Stimulated activated CD4-positive, alpha-beta T cell treated with anti-CD3 and anti-CD28 coated beads, Interleukin-12 subunit alpha, Interleukin-12 subunit beta, amount 100 ng/mL, for 24 hours (primary cell): ENCODE measurements at places on chromosomes 7 and 10.

DNA sequence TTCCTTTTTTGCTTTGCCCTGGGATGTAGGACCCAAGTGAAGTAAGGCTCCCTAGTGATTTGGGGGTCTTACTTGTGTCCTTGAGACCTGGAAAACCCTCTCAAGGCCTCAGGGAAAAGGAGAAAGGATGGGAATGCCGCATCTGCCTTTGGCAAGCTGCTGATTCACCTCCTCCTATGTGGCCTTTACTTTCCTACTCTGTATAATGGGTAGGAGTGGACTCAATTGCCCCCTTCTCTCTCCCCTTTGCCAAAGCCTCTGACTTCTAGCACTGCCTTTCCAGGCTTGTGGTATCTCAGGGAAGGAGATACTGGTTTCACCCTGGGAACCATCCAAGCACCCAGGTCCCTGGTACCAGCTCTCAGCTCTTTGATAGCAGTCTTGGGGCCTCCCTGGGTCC, 35.4 kb downstream of the UNC5B start:
- no peak for DNase-seq

GRCh38 chr10:80612261-80612660, 74.6 kb downstream of the SH2D4B start:
- DNase-seq: no peak

DNA sequence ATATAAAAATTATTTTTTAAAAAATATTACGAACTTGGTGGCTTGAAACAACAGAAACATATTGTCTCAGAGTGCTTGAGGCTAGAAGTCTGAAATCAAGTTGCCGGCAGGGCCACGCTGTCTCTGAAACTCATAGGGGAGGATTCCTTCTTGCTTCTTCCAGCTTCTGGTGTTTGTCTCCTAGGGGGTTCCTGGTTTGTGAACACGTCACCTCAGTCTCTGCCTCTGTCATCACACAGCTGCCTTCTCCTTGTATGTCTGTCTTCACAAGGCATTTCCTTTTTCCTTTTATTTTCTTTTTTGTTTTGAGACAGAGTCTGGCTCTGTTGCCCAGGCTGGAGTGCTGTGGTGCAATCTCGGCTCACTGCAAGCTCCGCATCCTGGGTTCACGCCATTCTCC, 12.7 kb upstream of the SNX8 start:
- no peak for DNase-seq

- no peak for DNase-seq
Measured at GRCh38 chr10:103739039-103739764, 116.2 kb downstream of the SH3PXD2A start.

DNA sequence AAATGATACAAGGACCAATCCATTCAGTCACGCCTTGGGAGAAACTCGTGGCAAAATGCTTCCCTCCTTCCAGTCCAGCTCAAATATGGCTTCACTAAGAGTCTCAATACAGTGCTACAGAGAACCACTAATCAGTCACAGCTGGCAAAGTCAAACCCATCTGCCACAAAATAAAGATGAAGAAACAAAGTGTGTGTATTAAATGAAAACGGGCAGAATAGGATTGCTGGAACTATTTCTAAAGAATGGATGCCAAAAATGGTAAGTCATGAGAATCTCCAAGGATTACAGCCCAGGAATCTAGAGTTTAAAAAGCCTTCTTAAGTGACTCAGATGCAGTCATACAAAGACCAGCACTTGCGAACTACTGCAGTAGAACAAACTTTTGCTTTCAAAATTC, 61.9 kb downstream of the CACUL1 start:
- DNase-seq: no peak

DNA sequence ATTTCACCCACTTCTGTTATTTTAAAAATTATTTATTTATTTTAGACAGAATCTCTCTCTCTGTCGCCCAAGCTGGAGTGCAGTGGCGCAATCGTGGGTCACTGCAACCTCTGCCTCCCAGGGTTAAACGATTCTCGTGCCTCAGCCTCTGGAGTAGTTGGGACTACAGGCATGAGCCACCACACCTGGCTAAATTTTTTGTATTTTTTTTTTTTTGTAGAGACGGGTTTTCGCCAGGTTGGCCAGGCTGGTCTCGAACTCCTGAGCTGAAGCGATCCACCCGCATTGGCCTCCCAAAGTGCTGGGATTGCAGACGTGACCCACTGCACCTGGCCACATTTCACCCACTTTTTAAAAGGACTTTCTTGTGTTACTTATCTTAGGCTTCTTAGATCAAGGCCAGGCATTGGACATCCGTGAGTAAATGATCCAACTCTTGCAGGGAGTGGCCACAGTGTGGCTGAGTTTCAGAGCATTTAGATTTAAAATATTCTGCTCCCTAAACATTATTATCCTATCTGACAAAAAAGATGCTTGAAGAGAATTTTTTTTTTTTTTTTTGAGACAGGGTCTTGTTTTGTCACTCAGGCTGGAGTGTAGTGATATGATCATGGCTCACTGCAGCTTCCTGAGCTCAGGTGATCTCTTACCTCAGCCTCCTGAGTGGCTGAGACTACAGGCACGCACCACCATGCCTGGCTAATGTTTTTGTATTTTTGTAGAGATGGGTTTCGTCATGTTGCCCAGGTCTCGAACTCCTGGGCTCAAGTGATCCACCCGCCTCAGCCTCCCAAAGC, 14.4 kb downstream of the SNX10 start:
- no peak for DNase-seq

GRCh38 chr10:48550977-48551376, 53.9 kb downstream of the ARHGAP22 start:
- DNase-seq: no peak

DNA sequence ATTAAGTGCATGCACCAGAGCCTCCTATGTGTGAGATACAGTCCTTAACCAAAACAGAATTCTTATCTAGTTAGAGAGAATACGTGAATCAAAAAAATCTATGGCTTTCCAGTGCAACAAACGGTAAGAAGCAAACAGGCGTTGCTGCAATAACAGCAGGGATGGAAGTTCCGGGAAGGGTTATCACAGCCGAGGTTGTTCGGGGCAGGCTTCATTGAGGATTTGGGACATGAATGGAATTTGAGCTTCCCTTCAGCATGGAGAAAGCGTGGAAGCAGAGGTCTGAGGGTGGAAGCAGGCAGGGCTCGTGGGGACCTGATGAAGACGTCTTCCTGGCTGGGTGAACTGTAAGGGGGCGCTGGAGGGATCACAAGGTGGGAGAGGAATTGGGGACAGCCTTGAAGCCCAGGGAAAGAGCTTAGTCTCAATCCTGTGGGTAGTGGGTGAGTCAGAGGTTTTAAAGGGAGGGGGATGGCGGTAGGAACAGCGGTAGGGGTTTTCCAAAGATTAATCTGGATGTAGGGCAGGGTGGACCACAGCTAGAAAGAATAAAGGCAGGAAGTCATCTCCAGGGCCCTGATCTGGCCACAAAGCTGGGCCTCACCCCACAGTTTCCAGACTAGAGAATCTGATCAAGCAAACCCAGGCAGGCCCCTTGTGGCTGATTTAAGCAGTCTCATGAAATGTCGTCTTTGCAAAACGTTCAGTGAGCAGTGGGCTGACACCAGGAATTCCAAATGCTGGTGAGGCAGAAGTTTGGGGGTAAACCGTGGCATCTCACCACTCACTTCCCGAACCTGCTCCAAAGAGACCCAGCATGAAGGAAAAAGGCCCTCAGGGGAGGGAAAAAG, 65.1 kb downstream of the CALML3 start:
- no peak for DNase-seq

GRCh38 chr10:128950916-128951275, 516.1 kb upstream of the MGMT start:
- no peak for DNase-seq

DNA sequence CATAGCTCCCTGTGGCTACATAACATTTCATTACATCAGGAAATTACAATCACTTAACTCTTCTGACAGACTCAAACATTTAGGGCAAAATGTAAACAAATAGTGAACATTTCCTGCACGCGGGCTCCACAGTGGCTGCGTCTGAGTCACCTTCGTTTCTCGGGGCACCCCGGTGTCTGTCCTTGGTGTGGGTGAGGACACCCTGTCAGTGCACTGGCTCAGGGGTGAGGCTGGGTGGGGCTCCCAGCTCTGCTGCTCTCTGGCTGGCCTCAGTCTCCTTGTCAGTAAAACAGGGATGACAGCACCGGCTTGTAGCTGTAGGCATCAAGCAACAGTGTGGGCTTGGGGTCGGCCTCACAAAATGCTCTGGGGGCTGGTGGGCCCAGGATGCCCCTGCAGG, 237.1 kb upstream of the SHH start:
- DNase-seq: no peak

GRCh38 chr7:137015015-137015414, 146.6 kb downstream of the CHRM2 start:
- DNase-seq: no peak

GRCh38 chr7:142438235-142438922, 180.5 kb upstream of the PRSS58 start:
- no peak for DNase-seq

DNA sequence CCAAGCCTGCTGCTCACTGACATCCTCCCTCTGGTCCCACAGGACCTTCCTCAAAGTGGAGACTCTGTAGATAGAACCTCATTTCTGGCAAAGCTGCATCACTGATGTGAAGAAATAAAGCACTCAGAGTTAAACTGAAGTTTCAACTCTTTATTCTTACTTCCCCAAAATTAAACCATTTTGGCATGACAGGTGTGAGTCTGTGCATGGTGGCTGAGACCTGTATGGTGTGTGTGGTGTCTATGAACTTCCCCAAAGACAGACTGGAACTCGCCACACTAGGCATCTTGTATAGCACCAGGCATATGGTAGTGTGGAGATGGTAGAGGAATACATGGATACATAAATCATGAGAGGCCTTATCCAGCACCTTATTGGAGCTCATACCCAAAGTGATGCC, 6.6 kb upstream of the WDFY4 start:
- DNase-seq: no peak

- no peak for DNase-seq
Measured at GRCh38 chr7:78542541-78542940, 744.0 kb downstream of the PHTF2 start.

- no peak for DNase-seq
Measured at GRCh38 chr10:89563861-89564478, 28.6 kb upstream of the SLC16A12 start.

DNA sequence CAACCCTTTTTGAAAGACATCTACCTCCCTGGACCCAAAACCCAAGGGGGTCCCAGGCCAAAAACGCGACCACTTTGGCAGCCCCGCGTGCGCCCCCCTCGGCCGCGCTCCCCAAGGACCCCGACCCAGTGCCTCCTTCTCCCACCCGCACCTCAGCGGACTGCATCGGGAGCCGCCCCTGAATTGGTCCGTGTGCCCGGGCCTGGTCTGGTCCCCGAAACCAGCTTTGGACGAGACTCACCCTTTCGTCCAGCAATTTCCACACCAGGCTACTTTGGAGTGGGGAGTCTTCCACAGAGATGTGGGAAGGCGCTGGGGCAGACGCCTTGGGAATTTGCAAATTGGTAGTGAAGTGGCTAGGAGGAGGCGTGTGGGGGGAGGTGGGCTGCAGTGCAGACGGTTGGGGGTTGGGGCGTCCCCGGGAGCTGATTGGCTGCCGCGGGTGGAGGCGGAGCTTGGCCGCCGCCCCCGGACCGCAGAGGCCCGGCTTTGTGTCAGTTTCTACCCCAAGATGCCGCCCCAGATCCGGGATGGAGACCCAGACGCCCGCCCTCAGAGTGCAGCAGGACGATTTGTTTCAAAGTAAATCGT, 16.9 kb downstream of the TCAF1 start:
- no peak for DNase-seq

- no peak for DNase-seq
Measured at GRCh38 chr10:93445097-93445960, 36.8 kb downstream of the MYOF start.

GRCh38 chr7:79823246-79823951, 311.2 kb upstream of the GNAI1 start:
- no peak for DNase-seq

GRCh38 chr10:47372726-47373125, 11.4 kb downstream of the ZNF488 start:
- no peak for DNase-seq

- no peak for DNase-seq
Measured at GRCh38 chr7:25405736-25406135, 177.4 kb upstream of the NPVF start.

- DNase-seq: no peak
Measured at GRCh38 chr10:30928742-30929141, 102.9 kb downstream of the ZNF438 start.

DNA sequence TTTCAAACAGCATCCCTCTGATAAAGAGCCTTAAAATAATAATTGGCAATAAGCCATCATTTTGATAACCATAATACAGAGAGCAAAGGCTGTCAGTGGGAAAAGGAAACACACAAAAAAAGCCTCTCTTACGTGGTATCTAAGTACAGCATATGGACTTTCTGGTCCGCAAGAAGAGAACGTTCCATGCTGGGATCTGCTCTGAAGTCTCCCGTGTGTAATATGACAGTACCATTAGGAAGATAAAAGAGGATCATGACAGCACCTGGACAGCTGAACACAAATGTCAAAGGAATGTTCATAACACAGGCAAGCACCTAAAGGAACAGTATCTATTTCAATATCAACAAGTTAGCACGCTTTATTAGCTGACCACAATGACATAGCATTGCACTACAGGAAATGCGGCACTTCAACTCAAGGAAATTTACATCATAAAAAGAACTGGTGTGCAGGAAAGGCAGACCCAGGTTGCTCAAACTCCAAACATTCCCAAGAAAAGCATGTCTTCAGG, 9.9 kb downstream of the DCLRE1A start:
- no peak for DNase-seq

DNA sequence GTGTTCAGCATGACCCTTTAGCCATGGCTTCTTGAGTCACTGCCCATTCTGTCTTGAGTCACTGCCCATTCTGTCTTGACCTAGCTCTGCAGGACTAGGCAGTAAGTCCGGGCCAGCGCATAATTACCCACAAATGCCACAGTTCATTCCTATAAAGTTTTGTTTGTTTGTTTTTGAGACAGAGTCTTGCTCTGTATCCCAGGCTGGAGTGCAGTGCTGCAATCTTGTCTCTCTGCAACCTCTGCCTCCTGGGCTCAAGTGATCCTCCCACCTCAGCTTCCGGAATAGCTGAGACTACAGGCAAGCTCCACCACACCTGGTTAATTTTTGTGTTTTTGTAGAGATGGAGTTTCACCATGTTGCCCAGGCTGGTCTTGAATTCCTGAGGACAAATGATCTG, 32.7 kb upstream of the TARP start:
- no peak for DNase-seq

- peak; percentile 22 for DNase-seq
Measured at GRCh38 chr7:106111655-106112117, 426 bp downstream of the SYPL1 start.

DNA sequence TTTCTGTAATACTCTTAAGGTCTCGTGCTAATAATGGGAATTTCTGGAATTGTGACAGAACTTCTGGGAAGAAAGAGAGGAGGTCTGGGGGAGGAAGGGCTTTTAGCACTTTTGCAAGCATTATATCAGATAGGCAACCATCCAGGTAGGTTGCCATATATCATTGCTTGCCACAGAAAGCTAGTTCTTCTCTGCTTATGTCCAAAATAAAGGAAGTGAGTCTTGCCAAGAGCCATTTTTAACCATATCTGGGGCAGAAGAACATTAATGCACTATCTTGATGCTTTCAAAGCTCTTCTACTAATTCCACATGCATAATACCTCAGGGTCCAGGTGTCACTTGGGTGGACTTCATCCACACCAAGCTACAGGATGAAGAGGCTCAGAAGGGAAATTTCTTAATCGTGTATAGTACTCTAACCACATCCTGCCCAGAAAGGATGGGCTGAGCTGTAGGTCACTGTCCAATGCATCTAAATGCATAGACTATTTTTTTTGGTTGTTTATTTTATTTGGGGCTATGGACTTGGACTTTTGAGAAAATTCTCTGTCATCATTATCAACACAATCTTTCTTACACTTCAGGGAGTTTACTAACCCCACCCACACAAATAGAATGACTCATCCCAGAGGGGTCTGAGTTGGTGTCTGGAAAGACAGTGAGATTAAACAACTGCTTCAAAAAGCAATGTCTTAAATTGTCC, 68.9 kb upstream of the ADO start:
- DNase-seq: no peak
